Activated naive CD8-positive, alpha-beta T cell treated with anti-CD3 and anti-CD28 coated beads, Interleukin-2, amount 10 ng/mL, durations not matched to agents 7 days and 5 days (primary cell): ENCODE measurements at places on chromosomes 11 and 22. TPM values are rescaled to one million over a fixed set of nuclear protein-coding genes. Genes with fewer than 3 reads are reported as not detected.

GRCh38 chr11:66970371-66970806 lies 4.7 kb upstream of the C11orf86 start:
- peaks cover 12% of the 10 kb centered on the region for H3K4me1 ChIP-seq
- DNase-seq: no peak
- H3K27ac ChIP-seq: no peak overlapping the region

DNA sequence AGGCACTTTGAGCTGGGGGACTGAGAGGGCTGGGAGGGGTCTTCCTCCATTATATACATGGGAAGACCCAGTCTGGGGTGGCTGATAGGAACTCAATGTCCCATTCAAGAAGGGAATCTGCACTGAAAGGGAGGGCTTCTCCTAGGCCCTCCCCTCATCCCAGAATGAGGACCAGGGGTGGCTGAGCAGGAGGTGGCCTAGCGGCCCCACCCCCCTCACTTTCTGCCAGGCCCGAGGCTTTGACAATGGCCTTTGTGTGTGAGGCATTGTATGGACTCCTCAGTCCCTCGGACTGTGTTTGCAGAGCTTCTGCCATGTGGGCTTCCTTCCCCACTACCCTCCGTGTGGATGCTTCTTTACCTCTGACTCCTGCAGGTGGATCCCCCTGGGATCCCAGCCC lies 65.7 kb downstream of the NECTIN1 start:
- no peaks in the 10 kb centered on the region for H3K27me3 ChIP-seq
- no peak overlapping the region for H3K4me3 ChIP-seq
- no peaks in the 10 kb centered on the region for H3K4me1 ChIP-seq
- no peaks in the 10 kb centered on the region for H3K36me3 ChIP-seq
- H3K27ac ChIP-seq: no peak overlapping the region

DNA sequence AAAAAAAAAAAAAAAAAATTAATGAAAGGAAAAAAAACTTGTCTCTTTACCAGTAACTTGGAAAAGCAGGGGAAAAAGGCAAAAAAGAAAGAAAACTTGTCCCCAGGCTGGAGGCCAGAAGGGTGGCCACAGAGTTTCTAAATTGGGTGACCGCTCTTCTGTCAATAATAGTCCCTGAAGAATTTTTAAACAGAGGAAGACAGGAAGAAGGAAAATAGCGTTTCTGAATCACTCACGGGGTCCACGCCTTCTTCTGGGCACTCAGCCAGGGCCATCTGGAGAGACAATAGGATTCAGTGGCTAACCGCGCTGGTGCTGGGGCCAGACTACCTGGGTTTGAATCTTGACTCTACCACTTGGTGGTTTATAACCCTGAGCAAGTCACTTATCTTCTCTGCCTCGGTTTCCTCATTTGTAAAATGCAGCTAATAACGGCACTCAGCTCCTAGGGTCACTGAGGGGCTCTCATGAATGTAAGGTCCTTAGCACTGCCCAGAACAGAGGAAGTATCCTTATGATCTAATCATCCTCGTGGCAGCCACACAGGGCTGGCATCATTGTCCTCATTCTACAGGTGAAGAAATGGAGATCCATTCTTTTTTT lies 7.0 kb downstream of the C11orf86 start:
- H3K36me3 ChIP-seq: peaks cover 1% of the 10 kb centered on the region
- DNase-seq: no peak
- H3K4me1 ChIP-seq: peaks cover 3% of the 10 kb centered on the region
- no peak overlapping the region for H3K4me3 ChIP-seq
- H3K27ac ChIP-seq: no peak overlapping the region
- H3K27me3 ChIP-seq: peaks cover 13% of the 10 kb centered on the region

- peaks cover 2% of the 10 kb centered on the region for H3K27me3 ChIP-seq
- H3K27ac ChIP-seq: no peak overlapping the region
- no peak for DNase-seq
- H3K36me3 ChIP-seq: no peaks in the 10 kb centered on the region
- H3K4me3 ChIP-seq: no peak overlapping the region
Observed at GRCh38 chr11:35855671-35856070, 88.2 kb upstream of the LDLRAD3 start.

DNA sequence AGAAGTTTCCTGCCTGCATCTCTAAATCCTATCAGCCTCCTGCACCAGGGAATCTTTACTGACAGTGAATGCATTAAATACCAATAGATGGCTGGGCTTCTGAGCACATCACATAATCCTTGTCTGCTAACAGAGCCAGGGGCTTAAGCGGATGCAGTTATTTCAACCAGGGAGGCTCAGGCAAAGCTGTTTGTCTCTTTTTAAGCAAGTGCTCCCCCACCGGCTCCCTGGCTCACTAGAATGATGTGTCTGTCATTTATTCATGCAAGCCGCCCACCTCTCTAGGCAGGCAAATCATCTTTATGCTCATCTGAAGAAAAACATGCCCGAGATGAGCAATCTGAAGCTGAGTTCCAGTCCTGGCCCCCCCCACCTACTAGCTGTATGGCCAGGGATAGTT lies 182.3 kb downstream of the TENM4 start:
- no peaks in the 10 kb centered on the region for H3K36me3 ChIP-seq
- no peak for DNase-seq
- no peaks in the 10 kb centered on the region for H3K27me3 ChIP-seq
- H3K27ac ChIP-seq: no peak overlapping the region

- no peak for DNase-seq
- no peak overlapping the region for H3K27ac ChIP-seq
- no peak overlapping the region for H3K4me3 ChIP-seq
- H3K27me3 ChIP-seq: no peaks in the 10 kb centered on the region
- H3K36me3 ChIP-seq: peaks cover 6% of the 10 kb centered on the region
Observed at GRCh38 chr11:762421-763072, 14.7 kb downstream of the GATD1 start.

DNA sequence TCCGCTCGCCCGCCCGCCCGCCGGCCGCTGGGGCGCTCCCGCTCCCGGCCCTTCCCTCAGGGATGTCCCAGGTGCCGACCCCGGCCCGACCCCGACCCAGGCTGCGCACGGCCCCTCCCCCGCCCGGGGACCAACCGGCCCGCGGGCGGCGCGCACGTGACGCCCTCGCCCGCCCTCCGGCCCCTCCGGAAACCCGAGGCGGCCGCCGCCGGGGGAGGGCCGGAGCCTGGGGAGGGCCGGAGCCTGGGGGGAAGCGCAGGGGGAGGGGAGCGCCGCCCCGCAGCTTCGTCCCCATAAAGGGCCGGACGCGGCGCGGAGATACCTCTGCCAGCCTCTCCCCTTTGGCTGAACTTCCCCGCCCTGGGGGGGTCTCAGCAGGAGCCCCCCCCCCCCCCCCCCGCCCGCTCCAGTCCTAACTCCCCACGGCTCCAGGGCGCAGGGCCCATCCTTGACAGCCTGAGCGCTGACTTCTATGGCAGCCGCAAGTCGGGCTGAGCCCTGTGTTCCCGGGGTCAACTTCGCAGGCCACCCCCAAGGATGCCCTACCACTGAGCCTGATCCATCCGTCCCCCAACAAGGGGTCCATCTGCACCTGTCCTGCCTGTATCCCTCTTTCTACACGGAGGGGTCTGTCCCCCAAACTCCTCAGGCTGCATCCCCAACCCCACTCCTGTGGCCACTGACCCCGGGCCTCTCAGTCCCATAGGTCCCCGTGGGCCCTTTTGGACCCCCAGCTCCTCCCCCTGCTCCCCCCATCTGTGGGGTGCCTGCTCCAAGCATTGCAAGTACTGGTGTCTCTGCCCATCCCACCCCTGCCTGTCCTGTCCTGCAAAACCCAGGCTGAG lies at the start of gene MAPK12:
Gene MAPK12, minus strand, starts transcription at position 69 of the 845 bp plus-strand sequence. CDS start 174 bp downstream, outside the sequence.
- peaks cover 11% of the 10 kb centered on the region for H3K27me3 ChIP-seq
- H3K27ac ChIP-seq: no peak within 1 kb of the TSS
- H3K4me3 ChIP-seq: peak within 1 kb of the TSS; percentile 64
- DNase-seq: no peak
- H3K4me1 ChIP-seq: peaks cover 4% of the 10 kb centered on the region

GRCh38 chr11:62791501-62792201 lies at the start of gene TMEM223:
Gene TMEM223 (minus strand): TSS chr11:62792006. CDS start chr11:62791994, 12 bp downstream.
- H3K27me3 ChIP-seq: no peaks in the 10 kb centered on the region
- H3K36me3 ChIP-seq: peaks cover 26% of the 10 kb centered on the region
- peak within 1 kb of the TSS; percentile 97 for H3K27ac ChIP-seq
- DNase-seq: peak; percentile 94
- peaks cover 40% of the 10 kb centered on the region for H3K4me1 ChIP-seq

GRCh38 chr22:27474711-27475547 lies 326.6 kb downstream of the MN1 start:
- H3K36me3 ChIP-seq: no peaks in the 10 kb centered on the region
- no peaks in the 10 kb centered on the region for H3K4me1 ChIP-seq
- no peak overlapping the region for H3K4me3 ChIP-seq
- H3K27ac ChIP-seq: no peak overlapping the region
- H3K27me3 ChIP-seq: no peaks in the 10 kb centered on the region

DNA sequence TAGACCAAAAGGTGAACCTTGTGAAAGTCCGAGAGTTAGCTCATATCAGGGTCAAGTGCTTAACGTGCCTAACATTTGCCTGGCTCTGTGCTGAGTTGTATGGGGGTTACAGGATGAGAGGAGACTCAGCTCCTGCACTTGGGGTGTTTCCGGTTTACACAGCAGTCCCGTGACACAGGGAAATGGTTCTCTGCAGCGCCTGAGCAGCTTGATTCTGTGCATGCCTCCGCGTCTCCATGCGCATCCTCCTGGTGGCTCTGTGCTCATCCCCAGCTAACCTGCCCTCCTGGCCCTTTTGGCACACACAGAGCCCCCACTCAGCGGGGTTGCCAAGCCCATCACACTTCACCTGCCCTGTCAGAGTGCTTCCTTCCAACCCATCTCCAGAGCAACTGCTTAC lies 238.3 kb upstream of the TBCEL start:
- H3K27me3 ChIP-seq: peaks cover 9% of the 10 kb centered on the region
- H3K27ac ChIP-seq: peak overlapping the region; percentile 2
- no peak overlapping the region for H3K4me3 ChIP-seq
- H3K4me1 ChIP-seq: no peaks in the 10 kb centered on the region
- DNase-seq: no peak

- peaks cover 5% of the 10 kb centered on the region for H3K4me1 ChIP-seq
- no peak overlapping the region for H3K27ac ChIP-seq
- H3K27me3 ChIP-seq: no peaks in the 10 kb centered on the region
- DNase-seq: peak; percentile 73
- H3K36me3 ChIP-seq: no peaks in the 10 kb centered on the region
Observed at GRCh38 chr11:2156416-2157182, 4.4 kb downstream of the INS start.

GRCh38 chr11:33928564-33928963 lies 36.7 kb upstream of the LMO2 start:
- H3K27me3 ChIP-seq: peaks cover 16% of the 10 kb centered on the region
- no peak for DNase-seq
- H3K36me3 ChIP-seq: peaks cover 4% of the 10 kb centered on the region
- no peak overlapping the region for H3K27ac ChIP-seq
- H3K4me3 ChIP-seq: no peak overlapping the region
- H3K4me1 ChIP-seq: no peaks in the 10 kb centered on the region

GRCh38 chr22:42978453-42979103 lies 36.4 kb downstream of the PACSIN2 start:
- H3K4me1 ChIP-seq: peaks cover 9% of the 10 kb centered on the region
- H3K4me3 ChIP-seq: no peak overlapping the region
- H3K27ac ChIP-seq: no peak overlapping the region
- no peak for DNase-seq

GRCh38 chr11:24932110-24933000 lies 435.5 kb downstream of the LUZP2 start:
- H3K27me3 ChIP-seq: no peaks in the 10 kb centered on the region
- no peak overlapping the region for H3K4me3 ChIP-seq
- no peak for DNase-seq
- no peak overlapping the region for H3K27ac ChIP-seq
- no peaks in the 10 kb centered on the region for H3K4me1 ChIP-seq

GRCh38 chr11:68501813-68502212 lies 41.3 kb downstream of the PPP6R3 start:
- H3K4me3 ChIP-seq: no peak overlapping the region
- no peaks in the 10 kb centered on the region for H3K27me3 ChIP-seq
- H3K27ac ChIP-seq: no peak overlapping the region
- H3K4me1 ChIP-seq: peaks cover 35% of the 10 kb centered on the region
- no peak for DNase-seq

- DNase-seq: no peak
- H3K27me3 ChIP-seq: no peaks in the 10 kb centered on the region
- H3K27ac ChIP-seq: no peak overlapping the region
- peaks cover 9% of the 10 kb centered on the region for H3K4me1 ChIP-seq
Observed at GRCh38 chr11:16749666-16750065, 11.2 kb downstream of the C11orf58 start.

- DNase-seq: no peak
- no peaks in the 10 kb centered on the region for H3K36me3 ChIP-seq
- H3K4me1 ChIP-seq: peaks cover 4% of the 10 kb centered on the region
- no peak overlapping the region for H3K4me3 ChIP-seq
- H3K27ac ChIP-seq: no peak overlapping the region
- H3K27me3 ChIP-seq: peaks cover 3% of the 10 kb centered on the region
Observed at GRCh38 chr11:8732748-8733241, 50.2 kb downstream of the RPL27A start.

- H3K4me3 ChIP-seq: no peak overlapping the region
- DNase-seq: no peak
- no peaks in the 10 kb centered on the region for H3K36me3 ChIP-seq
- no peak overlapping the region for H3K27ac ChIP-seq
- no peaks in the 10 kb centered on the region for H3K4me1 ChIP-seq
Observed at GRCh38 chr22:17343766-17344165, 25.5 kb upstream of the CECR2 start.

GRCh38 chr11:121367001-121367843 lies 74.7 kb downstream of the SC5D start:
- no peak for DNase-seq
- peaks cover 20% of the 10 kb centered on the region for H3K4me1 ChIP-seq
- H3K36me3 ChIP-seq: peaks cover 11% of the 10 kb centered on the region
- H3K27me3 ChIP-seq: no peaks in the 10 kb centered on the region

Gene HPX
- 1.3 TPM for total RNA-seq

Gene TP53AIP1
- not detected for total RNA-seq

Gene APOL3
- 146 TPM for total RNA-seq

Gene NAALAD2
- total RNA-seq: not detected

Gene CRYBB1
- not detected for total RNA-seq

Gene ADM2
- total RNA-seq: 6.7 TPM
